NCI-H1930 (cell line): ENCODE measurements at places on chromosomes 11 and 22.

GRCh38 chr22:49433717-49434611, 393.7 kb downstream of the BRD1 start:
- no peak for DNase-seq

GRCh38 chr11:102802341-102802740, 4.4 kb upstream of the MMP1 start:
- no peak for DNase-seq

GRCh38 chr11:37727371-37727770, 1129.3 kb upstream of the RAG2 start:
- DNase-seq, result no peak

DNA sequence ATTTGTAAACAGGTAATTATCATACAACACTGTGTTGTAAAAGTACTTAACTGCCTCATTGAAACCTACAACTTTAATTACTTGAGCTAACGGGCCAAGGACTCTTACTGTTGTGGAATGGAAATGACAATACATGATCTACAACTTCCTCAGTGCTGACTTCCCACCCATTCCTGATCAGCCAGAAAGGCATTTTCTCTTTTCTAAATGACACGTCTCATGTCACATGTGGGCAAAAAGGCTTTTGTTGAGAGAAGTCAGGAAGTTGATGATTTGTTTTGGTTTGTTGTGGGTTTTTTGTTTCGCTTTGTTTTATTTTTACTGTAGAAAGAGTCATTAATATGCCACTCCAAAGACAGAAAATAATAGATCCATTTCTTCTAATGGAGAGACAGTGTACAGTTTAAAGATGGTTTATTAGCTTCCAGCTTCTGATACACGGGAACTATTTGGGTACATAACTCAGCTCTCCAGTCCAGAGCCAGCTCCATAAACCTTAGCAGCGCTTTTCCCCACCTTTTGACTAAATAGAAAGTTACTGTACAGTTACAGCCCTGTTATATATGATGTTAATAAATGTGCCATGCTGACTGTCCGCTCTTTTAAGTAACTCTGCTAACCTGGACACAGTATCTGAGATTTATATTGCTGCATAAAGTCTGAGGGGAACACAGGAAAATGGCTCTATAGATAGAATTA, 509.4 kb upstream of the API5 start:
- DNase-seq, result no peak

DNA sequence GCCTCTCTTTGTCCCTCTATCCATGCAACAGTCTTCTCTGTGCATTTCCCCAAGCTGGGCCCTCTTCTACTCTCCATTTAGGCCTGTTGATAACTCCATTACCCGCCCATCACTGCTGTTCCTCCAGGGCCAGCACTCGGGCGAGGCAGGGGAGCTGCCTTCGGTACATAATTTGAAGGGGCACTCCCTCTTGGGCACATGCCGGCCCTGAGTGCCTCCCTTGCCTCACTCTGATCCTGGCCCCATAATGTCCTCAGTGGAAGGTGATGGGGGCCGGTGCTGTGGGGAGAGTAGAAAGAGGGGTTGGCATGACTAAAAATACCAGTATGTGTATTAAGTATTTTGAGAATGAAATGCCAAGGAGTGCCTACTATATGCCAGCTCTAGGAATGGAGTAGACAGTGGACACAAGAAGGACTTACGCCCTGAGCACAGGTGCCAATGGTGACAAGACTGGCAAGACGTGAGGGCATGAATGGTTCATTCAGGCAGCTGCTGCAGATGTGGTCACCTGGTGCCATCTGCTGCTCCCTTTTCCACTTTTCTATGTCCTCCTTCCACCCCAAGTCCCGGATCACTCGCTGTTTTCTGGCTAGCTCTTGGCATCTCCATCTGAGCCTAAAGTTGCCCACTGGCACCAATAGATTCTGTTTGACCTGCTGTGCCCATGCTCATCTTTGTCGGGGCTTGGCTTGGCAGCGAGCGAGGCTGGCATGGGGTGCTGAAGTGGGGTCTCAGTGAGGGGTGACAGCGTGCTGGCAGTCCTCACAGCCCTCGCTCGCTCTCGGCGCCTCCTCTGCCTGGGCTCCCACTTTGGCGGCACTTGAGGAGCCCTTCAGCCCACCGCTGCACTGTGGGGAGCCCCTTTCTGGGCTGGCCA, 22.6 kb downstream of the TMEM218 start:
- DNase-seq, result no peak

- DNase-seq, result no peak
These were observed 19.5 kb downstream of the LHFPL7 start for GRCh38 chr22:24926849-24927579.

DNA sequence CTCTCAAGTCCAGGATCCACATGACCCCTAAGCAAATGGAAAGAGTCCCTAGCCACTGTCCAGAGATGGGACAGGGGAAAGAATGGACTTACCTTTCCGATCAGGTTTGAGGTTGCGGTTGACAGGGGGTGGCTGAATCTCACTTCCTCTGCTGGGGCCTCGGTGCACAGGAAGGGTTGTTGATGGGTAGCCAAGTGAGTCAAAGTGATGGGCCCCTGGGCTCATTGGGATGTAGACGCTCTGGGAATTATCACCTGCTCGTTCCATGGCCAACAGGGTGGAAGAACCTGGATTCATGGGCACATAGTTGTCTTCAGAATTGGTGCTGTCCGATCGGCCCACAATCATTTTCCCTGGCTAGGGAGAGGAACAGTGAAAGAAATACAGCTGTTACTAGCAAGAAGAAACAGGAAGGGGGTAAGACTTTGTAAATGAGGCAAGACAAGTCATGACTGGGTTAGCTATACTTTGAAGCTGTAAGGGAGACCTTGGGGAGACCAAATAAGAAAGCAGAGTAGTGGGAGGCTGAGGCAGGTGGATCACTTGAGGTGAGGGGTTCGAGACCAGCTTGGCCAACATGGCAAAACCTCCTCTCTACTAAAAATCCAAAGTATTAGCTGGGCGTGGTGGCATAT, 34.7 kb downstream of the USP35 start:
- DNase-seq, result no peak

DNA sequence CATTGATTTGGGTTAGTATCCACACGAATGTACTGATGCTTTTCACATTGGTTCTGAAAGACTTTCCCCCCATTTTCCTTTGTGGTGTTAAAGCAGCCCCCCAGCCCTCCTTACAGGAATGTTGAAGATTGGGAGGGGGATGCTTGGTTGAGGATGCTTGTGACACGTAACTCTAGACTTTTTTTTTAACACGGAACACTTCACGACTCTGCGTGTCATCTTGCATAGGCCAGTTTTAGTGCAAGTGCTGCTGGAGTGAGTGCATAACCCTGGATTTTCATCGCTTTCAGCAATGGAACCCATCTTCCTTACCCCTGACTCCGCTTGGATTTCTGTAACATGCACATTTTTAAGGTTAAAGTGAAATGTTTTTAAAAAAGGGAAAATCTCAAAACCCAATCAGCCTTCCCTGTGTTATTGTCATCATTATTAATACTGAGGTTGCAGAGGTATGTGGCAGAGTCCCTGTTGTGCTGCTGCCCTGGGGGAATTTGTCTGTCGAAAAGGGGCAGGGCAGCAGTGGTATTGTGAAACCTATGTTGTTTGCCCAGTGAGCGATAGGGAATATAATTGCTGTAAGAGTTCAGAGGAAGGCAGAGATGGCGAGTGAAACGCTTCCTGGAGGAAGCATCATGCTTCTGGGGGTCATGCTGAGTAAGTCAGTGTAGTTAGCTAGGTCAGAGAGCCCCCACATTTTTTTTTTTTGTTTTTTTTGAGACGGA, 12.1 kb downstream of the CECR2 start:
- no peak for DNase-seq
